Caco-2 (cell line): ENCODE measurements at places on chromosomes 1 and 21. TPM values are rescaled to one million over a fixed set of nuclear protein-coding genes. Genes with fewer than 3 reads are reported as not detected.

The OR6N2 gene
- not detected in 2 replicates for total RNA-seq

The PADI4 gene
- not detected in 2 replicates for total RNA-seq

GRCh38 chr21:15521644-15522001, 208.2 kb upstream of the USP25 start:
- no peak overlapping the region for H3K27ac ChIP-seq
- H3K36me3 ChIP-seq = no peaks in the 10 kb centered on the region
- no peaks in the 10 kb centered on the region for H3K27me3 ChIP-seq
- no peak overlapping the region for H3K4me3 ChIP-seq

GRCh38 chr1:27787895-27788294, 14.9 kb downstream of the STX12 start:
- H3K27me3 ChIP-seq = no peaks in the 10 kb centered on the region
- H3K4me1 ChIP-seq = peaks cover 29% of the 10 kb centered on the region
- H3K4me3 ChIP-seq = no peak overlapping the region
- no peaks in the 10 kb centered on the region for H3K36me3 ChIP-seq
- DNase-seq = no peak
- no peak overlapping the region for H3K27ac ChIP-seq

GRCh38 chr1:53639251-53639763, 99.7 kb downstream of the GLIS1 start:
- H3K36me3 ChIP-seq = no peaks in the 10 kb centered on the region
- H3K27me3 ChIP-seq = no peaks in the 10 kb centered on the region
- no peak overlapping the region for H3K27ac ChIP-seq
- H3K4me3 ChIP-seq = no peak overlapping the region

- no peaks in the 10 kb centered on the region for H3K4me1 ChIP-seq
- H3K27me3 ChIP-seq = no peaks in the 10 kb centered on the region
- no peaks in the 10 kb centered on the region for H3K36me3 ChIP-seq
- H3K27ac ChIP-seq = no peak overlapping the region
- DNase-seq = no peak
- no peak overlapping the region for H3K4me3 ChIP-seq
Observed at GRCh38 chr1:97833881-97834280, 87.0 kb downstream of the DPYD start.

DNA sequence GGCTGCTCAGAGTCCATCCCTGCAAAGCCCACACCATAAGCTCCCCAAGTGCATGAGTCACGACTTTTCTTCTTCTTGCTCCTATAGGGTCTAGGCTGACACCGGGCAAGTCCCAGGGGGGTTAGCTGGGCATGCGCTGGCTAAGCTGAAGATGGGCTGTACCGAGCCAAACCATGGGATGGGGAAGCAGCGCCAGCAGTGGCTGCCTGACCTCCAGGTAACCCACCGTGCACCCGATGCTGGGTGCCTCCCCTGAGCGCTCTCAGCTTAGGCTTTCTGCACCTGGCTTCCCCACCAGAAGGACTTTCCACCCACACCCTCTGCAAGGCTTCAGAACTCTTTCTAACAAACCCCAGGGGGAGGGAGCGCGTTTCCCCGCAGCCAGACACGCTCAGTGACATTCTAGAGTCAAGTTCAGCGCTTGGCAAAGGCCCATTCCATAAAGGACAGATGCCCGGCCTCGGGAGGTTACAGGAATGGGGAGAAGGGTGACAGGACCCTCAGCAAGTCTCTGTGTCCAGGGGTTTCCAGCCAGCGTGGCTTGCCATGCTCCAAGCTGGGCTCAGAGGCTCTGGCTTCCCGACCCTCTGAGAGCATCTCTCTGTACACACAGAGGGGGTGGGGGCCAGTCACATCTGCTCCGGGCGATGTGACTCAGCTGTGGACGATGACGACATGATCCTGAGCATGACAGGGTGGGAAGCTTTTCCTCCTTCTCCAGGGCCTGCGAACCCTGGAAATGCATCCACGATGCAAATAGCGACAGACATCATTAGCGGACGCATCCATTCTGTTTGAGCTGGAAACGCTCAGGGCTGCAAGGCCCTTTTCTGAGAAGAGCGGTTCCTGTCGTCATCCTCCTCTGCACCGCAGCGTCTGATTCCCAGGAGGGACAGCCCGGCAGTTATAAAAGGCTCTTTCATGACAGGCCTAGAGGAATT, 107.8 kb downstream of the SIK1 start:
- no peak for DNase-seq
- peaks cover 32% of the 10 kb centered on the region for H3K4me1 ChIP-seq
- H3K27me3 ChIP-seq = no peaks in the 10 kb centered on the region
- no peak overlapping the region for H3K27ac ChIP-seq
- H3K4me3 ChIP-seq = no peak overlapping the region

DNA sequence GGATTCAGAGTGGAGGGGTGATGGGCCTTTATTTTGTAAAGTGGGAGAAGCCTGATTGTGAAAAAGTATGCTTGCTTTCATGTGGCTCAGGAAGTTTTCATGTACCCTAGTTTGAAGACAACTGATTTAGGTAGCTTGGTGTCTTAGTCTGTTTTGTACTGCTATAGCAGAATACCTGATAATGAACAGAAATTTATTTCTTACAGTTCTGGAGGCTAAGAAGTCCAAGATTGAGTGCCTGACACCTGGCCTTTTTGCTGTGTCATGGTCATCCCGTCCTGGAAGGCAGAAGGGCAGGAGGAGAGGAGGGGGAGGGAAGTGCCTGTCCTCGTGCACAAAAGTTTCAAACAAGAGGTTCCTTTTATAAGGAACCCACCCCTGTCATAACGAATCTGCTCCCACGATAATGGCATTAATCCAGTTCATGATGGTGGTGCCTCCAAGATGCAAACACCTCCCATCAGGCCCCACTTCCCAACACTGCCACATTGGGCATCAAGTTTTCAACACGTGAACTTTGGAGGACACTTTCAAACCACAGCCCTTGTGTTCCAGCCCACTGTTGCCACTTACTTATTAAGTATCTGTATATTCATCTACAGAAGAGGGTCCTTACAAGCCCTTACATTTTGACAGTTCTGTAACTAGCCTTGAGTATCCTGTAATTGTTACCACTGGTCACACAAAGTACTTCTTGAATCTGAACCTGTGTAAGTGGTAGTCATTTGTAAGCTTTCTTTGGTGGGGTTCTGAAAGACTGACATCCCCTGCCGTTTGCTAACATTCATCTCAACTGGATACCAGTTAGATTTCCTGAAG, 9.5 kb downstream of the UCK2 start:
- H3K4me3 ChIP-seq = no peak overlapping the region
- H3K36me3 ChIP-seq = no peaks in the 10 kb centered on the region
- no peaks in the 10 kb centered on the region for H3K27me3 ChIP-seq
